GF-D8 (cell line): ENCODE measurements at places on chromosomes 5 and 9.
A peak's percentile ranks its signal among the peaks of the same experiment; 100 is the strongest.

DNA sequence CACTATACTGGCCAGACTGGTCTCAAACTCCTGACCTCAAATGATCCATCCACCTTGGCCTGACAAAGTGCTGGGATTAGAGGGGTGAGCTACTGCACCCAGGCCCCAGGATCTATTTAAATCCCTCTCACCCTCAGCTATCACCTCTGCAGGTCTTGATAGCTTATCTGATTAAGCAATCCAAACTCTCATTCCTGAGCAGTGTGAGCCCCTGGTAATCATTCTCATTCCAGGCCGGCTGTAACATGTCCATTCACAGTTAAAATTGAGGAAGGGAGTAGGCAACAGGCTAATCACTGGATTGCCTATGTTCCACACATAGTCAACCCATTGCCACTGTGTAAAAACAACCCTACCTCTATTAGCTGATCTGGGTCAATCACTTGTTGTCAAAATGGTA is 111.1 kb downstream of the AGTPBP1 start:
- no peak for DNase-seq

DNA sequence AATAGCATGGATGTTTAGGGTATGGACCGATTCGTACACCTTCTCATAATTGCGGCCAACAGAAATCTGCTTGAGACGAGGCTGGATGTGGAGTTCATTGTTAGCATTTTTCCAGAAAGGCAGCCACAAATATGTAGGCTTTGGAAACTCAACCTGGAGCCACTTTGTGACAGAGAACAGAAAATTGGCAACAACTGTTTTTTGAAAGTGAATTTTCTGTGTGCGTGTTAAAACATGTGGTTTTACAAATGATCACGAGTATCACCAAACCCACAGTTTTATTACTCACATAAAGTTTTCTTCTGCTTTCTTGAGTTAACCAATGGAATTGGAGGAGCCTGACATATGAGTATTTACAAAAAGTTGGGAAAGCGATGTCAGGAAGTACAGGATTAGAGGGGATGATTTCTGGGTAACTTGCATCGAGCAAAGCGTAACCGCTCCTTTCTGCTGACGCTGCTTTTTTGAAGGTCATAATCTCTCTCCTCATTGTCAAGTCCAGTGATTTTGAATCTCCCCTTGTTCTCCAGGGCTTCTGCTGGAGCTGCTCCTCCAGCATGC is 138.5 kb upstream of the TAF11L2 start:
- DNase-seq = no peak

- no peak for DNase-seq
Observed at GRCh38 chr5:65037831-65038815, 269.4 kb downstream of the CWC27 start.

DNA sequence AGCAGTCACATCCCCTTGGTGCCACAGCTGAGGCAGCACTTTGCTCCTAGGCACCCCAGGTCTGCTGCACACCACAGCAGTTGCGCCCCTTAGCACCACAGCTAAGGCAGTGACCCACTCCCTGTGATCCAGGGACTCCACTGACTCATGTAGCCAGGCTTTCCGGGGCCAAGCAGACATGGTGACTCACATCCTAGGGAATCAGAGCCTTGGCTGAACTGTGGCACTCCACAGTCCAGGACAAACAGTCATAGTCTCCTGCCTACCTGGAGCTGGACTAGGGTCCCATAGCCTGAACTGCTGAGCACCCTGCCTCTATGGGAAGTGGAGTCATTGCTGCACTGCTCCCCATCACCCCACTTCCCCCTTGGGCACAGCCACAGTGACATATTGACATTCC is 338.7 kb downstream of the NPR3 start:
- no peak for DNase-seq

- no peak for DNase-seq
Observed at GRCh38 chr9:18675332-18675731, 201.4 kb downstream of the ADAMTSL1 start.

GRCh38 chr5:52746539-52746938 is 41.2 kb upstream of the ITGA1 start:
- no peak for DNase-seq

GRCh38 chr5:143016777-143017516 is 246.8 kb downstream of the ARHGAP26 start:
- DNase-seq = peak; percentile 19

DNA sequence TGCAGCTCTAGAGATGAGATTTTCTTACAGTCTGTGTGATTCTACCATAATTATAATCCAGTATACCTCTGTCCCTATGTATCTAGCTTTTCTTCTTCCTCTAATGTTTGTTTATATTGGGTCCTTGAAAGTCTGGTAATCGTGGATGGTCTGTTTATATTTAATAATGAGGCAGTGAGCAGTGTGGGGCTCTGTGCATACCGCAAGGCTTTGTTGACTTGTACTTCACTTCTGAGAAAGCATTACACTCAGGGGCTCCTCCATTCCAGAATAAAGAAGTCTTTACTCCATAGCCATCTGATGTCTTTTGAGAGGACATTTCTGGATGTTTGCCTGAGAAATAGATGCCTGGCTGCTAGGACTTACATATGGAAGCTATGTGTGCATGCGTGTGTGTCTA is 4.5 kb upstream of the MPDZ start:
- DNase-seq = no peak

- no peak for DNase-seq
Observed at GRCh38 chr5:132905938-132906337, 32.5 kb downstream of the LEAP2 start.

DNA sequence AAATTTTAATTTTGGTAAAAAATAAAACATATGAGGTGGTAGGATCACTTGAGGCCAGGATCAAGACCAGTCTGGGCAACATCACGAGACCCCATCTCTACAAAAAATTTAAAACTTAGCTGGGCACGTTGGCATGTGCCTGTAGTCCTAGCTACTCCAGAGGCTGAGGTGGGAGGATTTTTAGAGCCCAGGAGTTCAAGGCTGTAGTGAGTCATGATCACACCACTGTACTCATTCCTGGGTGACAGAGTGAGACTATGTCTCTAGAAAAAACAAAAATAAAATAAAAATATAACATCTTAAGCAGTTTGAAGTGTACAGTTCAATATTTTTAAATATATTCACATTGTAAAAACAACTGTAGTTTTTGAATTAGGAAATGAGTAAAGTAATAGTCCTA is 108.3 kb downstream of the SMIM15 start:
- no peak for DNase-seq

DNA sequence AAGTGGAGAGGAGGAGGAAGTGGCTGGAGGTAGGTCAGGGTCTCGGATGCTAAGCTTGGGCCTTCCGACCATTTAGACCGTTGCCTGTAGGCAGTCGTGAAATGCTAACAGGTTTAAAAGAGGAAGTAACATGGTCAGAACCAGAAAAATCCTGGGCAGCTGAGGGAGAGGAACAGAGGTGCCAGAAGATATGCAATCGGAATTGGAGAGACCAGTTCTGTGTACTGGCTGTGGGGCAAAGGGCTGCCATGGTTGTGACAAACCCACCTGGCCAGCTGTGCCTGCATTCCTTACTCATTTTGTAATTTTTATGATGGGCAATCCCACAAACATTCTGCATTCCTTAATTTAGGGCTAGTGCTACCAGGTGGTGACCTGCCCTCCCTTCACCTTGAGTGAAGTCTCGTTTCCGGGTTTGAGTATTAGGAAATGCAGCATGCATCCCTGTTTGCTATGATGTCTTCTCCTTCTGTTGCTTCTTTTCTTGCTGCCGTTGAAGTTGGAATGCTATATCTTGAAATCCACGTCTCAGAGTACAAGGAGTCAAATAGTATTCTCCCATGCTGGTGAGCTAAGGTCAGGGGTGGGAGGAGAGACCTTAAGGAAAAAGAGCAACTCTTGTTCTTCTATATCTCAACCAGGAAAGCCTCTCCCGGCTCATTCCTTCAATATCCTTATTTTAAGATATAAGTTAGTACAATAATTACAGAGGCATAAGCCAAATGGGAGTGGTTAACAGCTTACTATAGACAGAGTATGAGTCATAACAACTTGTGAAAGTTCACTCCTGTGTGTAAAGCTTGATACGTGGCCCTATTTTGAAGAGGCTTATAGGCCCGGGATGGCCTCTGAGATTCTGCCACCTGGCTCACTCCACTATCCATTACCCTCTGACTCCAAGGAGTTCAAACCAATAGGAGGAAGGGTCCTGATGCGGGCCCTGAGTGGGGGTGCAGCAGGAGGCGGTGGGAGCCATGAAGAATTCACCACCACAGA is 37.0 kb downstream of the B4GALT1 start:
- no peak for DNase-seq

GRCh38 chr5:37838933-37839341 is 904 bp downstream of the GDNF start:
- DNase-seq = no peak

GRCh38 chr5:160479926-160480325 is 58.3 kb downstream of the PTTG1 start:
- DNase-seq = no peak

DNA sequence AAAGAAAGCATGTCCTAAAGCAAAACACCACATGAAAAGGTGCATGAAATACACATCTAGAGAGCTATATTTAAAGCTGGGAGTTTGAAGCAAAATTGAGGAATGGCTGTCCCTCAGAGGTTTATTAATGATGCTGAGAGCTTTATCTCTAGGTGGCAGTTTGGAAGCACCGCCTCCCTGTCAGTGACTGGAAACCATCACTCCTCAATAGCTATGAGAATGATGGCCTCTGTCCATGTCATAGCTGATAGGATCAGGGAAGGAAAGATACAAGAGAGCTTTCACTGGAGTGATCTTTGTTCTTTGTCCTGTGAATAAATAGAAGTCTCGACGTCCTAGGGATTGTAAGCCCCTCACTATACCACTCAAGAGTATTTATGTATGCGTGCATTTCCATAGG is 110.5 kb downstream of the NUDT12 start:
- DNase-seq = no peak

DNA sequence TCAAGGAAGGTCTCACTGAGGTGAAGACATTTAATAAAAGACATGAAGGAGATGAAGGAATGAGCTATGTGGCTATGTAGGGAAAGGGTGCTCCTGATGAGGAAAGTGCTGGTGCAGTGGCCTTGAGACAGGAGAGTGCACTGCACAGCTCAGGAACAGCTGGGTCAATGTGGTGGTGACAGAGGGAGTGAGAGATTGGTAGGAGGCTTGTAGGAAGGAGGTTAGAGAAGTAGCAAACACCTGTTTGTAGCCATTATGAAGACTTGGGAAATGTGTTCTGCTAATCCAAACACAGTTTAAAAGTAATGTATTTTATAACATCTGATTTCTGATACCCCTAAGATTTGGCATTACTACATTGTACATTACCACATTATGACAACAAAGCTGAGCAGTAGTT is 115.1 kb upstream of the MTAP start:
- no peak for DNase-seq

- no peak for DNase-seq
Observed at GRCh38 chr5:163565931-163566608, 60.7 kb downstream of the MAT2B start.

- DNase-seq = no peak
Observed at GRCh38 chr5:32836176-32836575, 125.1 kb downstream of the NPR3 start.

- DNase-seq = no peak
Observed at GRCh38 chr5:52409835-52410234, 377.9 kb upstream of the ITGA1 start.

DNA sequence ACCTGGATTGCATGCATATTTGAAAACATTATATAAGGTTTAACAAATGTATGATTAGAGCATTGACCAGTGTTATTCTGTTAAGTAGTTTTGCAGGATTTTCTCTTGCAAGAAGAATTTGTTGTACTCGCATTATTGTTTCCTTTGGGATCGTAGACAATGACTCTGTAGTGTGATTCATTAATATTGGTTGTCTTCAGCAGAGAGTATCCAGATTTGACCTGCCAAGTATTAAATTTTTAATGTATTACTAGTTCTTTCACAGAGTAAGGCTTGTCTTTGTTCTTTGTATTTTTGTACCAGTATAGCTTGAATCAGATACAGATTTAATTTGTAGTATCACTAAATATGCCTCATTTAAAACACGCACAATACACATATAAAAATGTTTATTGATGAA is 155.0 kb downstream of the PBX3 start:
- DNase-seq = no peak

DNA sequence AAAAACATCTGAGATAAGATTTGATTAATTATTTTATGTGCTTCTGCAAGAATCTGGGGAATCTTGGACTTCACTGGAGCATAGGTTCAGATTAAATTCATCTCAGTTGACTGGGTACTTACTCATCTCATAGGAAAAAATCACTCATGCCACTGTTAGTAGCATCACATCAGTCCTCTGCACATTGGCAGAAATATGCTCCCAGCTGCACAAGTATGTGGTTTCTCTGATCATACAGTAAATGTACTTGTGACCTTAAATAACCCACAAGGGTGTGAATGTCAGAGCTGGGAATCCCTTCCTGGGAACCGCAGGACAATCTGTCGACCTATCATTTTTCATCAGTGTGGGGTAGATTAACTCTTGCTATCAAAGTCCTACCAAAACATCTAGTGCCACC is 203.7 kb upstream of the SLC24A2 start:
- DNase-seq = no peak

- no peak for DNase-seq
Observed at GRCh38 chr9:37364751-37365360, 57.6 kb upstream of the GRHPR start.

DNA sequence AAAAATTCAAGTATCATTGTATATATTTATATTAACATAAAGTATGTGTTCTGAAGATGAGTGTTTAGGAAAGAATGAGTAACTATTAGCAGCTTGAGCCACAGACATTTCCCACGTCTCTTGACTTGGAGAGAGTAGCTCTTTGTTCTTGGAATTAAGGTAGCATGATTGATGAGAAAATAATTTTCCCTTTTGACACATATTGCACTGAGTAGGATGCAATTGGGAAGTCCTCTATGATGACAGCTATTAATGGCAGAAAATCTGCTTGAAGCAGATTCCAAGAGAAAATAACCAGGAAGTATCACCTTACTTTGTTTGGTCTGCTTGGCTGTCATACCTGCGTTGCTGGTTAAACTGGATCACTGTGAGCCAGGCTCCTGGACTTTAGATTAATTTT is 204.8 kb downstream of the TLE4 start:
- no peak for DNase-seq

DNA sequence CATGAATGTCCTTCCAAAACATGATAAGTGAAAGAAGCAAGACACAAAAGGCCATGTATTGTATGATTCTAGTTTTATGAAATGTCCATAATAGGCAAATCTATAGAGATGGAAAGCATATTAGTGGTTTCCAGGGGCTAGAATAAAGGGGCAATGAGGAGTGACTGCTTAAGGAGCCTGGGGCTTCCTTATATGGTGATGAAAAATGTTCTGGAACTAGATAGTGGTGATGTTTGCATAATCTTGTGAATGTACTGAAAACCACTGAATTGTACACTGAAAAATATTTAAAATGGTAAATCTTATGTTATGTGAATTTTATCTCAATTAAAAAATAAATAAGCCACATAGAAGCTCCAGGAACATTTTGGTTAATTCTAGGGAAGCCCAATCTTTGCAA is 144.4 kb upstream of the ANKRD55 start:
- no peak for DNase-seq
